ENCODE measurements at places on chromosomes 2 and 18.

GRCh38 chr2:163291790-163292189, 444.0 kb downstream of the FIGN start:
- H3K27me3 ChIP-seq = no peaks in the 10 kb centered on the region
- no peak for ATAC-seq
- no peaks in the 10 kb centered on the region for H3K36me3 ChIP-seq
- H3K4me1 ChIP-seq = no peaks in the 10 kb centered on the region

GRCh38 chr2:203904022-203904421, 32.5 kb upstream of the ICOS start:
- H3K27me3 ChIP-seq = no peaks in the 10 kb centered on the region
- no peak for ATAC-seq
- no peak overlapping the region for H3K4me3 ChIP-seq
- peaks cover 4% of the 10 kb centered on the region for H3K4me1 ChIP-seq

- no peak overlapping the region for H3K4me3 ChIP-seq
- peaks cover 48% of the 10 kb centered on the region for H3K36me3 ChIP-seq
- ATAC-seq = no peak
- H3K27ac ChIP-seq = no peak overlapping the region
- H3K4me1 ChIP-seq = peaks cover 17% of the 10 kb centered on the region
- H3K27me3 ChIP-seq = no peaks in the 10 kb centered on the region
These were observed 65.0 kb downstream of the ROCK2 start for GRCh38 chr2:11279398-11279797.

- H3K4me1 ChIP-seq = no peaks in the 10 kb centered on the region
- no peak overlapping the region for H3K4me3 ChIP-seq
- no peak for ATAC-seq
- no peaks in the 10 kb centered on the region for H3K36me3 ChIP-seq
These were observed 408.6 kb upstream of the FANCL start for GRCh38 chr2:58649756-58650155.

- H3K4me3 ChIP-seq = no peak overlapping the region
- ATAC-seq = no peak
- no peaks in the 10 kb centered on the region for H3K27me3 ChIP-seq
- peaks cover 81% of the 10 kb centered on the region for H3K36me3 ChIP-seq
- no peak overlapping the region for H3K27ac ChIP-seq
These were observed 90.7 kb downstream of the INO80D start for GRCh38 chr2:205995260-205995659.

- no peak overlapping the region for H3K4me3 ChIP-seq
- no peaks in the 10 kb centered on the region for H3K36me3 ChIP-seq
- H3K27ac ChIP-seq = no peak overlapping the region
- H3K27me3 ChIP-seq = no peaks in the 10 kb centered on the region
- no peak for ATAC-seq
These were observed 37.2 kb upstream of the BIN1 start for GRCh38 chr2:127143841-127144782.

- no peak overlapping the region for H3K27ac ChIP-seq
- H3K27me3 ChIP-seq = peaks cover 3% of the 10 kb centered on the region
- H3K36me3 ChIP-seq = no peaks in the 10 kb centered on the region
- no peak overlapping the region for H3K4me3 ChIP-seq
- H3K4me1 ChIP-seq = no peaks in the 10 kb centered on the region
These were observed 50.2 kb downstream of the SMIM21 start for GRCh38 chr18:75377258-75377657.

DNA sequence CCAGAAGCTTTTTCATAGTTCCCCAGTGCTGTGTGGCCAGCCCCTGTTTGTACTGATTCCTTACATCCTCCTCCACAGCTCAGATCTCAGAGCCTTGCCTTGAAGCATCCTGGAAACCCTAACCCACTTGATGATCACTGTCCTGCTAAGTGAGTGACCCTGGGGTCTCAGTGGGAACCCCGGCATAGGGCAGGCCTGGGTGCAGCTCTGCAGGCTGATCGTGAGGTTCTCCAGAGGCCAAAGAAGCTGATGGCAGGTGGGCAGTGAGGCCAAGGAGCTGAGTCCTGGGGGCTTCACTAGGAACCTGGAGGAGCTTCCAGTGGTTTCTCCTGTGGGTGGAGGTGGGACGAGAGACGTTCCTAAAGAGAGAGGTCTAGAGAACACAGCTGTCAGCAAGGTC, 47.4 kb upstream of the BIN1 start:
- no peak for ATAC-seq
- no peak overlapping the region for H3K4me3 ChIP-seq
- peaks cover 6% of the 10 kb centered on the region for H3K27me3 ChIP-seq
- H3K4me1 ChIP-seq = no peaks in the 10 kb centered on the region
- no peak overlapping the region for H3K27ac ChIP-seq

GRCh38 chr2:217162533-217162932, 302.7 kb upstream of the TNP1 start:
- no peak overlapping the region for H3K4me3 ChIP-seq
- H3K4me1 ChIP-seq = no peaks in the 10 kb centered on the region
- ATAC-seq = peak; percentile 18
- H3K27me3 ChIP-seq = peaks cover 20% of the 10 kb centered on the region
- H3K36me3 ChIP-seq = no peaks in the 10 kb centered on the region
- no peak overlapping the region for H3K27ac ChIP-seq

DNA sequence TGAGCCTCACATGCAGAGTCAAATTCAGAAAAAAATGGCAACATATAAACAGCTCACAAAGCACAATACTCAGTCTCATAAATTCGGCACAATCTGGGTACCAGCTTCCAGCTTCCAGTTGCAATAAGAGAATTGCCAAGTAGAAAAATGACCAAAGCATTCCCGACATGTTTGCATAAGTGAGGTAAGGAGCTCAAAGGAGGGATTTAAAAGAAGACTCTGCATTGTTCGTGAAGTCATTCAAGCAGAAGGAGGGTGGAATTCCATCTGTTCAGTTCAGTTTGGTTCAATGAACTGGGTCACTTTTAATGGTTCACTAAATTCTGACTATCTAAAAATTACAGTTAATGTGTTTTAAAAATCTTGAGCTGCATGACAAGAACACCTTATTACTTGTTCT, 106.7 kb upstream of the KLHL14 start:
- H3K4me1 ChIP-seq = no peaks in the 10 kb centered on the region
- H3K4me3 ChIP-seq = no peak overlapping the region
- H3K36me3 ChIP-seq = no peaks in the 10 kb centered on the region
- no peak for ATAC-seq
- H3K27ac ChIP-seq = no peak overlapping the region

- peak overlapping the region; percentile 99 for H3K27ac ChIP-seq
- no peak for ATAC-seq
- H3K4me1 ChIP-seq = peaks cover 24% of the 10 kb centered on the region
- no peaks in the 10 kb centered on the region for H3K27me3 ChIP-seq
These were observed 126.2 kb upstream of the LGALSL start for GRCh38 chr2:64327510-64328414.

- H3K36me3 ChIP-seq = no peaks in the 10 kb centered on the region
- ATAC-seq = no peak
- no peaks in the 10 kb centered on the region for H3K27me3 ChIP-seq
- no peak overlapping the region for H3K27ac ChIP-seq
- H3K4me1 ChIP-seq = no peaks in the 10 kb centered on the region
- no peak overlapping the region for H3K4me3 ChIP-seq
These were observed 44.5 kb downstream of the PDIA6 start for GRCh38 chr2:10768063-10768507.

DNA sequence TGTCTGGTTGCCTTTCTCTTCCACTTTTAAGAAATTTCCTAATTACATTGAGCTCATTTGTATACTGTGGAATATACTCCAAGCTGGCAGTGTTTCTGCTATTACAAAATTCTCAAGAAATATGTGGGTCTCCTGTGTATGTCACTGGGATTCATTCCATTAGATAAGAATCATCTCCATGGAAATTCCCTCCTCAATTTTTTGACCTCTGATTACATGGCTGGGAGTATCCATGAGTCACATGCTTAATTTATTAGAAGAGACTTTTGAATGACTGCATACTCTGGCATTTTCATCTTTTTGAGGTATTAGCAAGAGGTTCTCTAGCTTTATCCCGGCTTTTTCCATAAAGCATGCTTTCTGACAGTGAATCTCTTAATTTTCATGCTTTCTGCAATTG, 665.5 kb upstream of the CNTNAP5 start:
- H3K27me3 ChIP-seq = no peaks in the 10 kb centered on the region
- no peaks in the 10 kb centered on the region for H3K4me1 ChIP-seq
- H3K4me3 ChIP-seq = no peak overlapping the region
- H3K36me3 ChIP-seq = no peaks in the 10 kb centered on the region

- no peaks in the 10 kb centered on the region for H3K4me1 ChIP-seq
- ATAC-seq = no peak
- no peak overlapping the region for H3K4me3 ChIP-seq
- peaks cover 25% of the 10 kb centered on the region for H3K27me3 ChIP-seq
- no peaks in the 10 kb centered on the region for H3K36me3 ChIP-seq
- H3K27ac ChIP-seq = no peak overlapping the region
These were observed 28.8 kb downstream of the ASAP2 start for GRCh38 chr2:9235147-9236044.

GRCh38 chr2:180535289-180535688, 445.1 kb upstream of the UBE2E3 start:
- no peak overlapping the region for H3K27ac ChIP-seq
- no peak overlapping the region for H3K4me3 ChIP-seq
- peaks cover 7% of the 10 kb centered on the region for H3K27me3 ChIP-seq
- no peak for ATAC-seq

DNA sequence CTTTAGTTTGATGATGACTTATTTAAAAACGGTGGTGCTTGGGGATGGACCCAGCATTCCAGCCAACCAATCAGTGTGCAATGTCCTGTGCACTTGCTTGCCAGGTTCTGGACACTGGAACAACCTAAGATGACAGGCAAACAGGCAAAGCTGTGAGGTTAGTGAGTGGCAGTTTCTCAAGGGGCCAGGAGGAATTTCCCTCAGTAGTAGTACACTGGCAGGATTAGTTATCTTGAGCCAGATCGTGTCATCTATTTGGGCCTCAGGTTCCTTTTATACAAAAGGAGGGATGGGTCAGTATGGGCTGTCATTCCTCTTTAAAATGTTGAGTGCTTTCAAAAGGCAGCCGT, 26.6 kb downstream of the MAP4K4 start:
- peak overlapping the region; percentile 46 for H3K4me3 ChIP-seq
- no peak for ATAC-seq
- no peaks in the 10 kb centered on the region for H3K27me3 ChIP-seq
- peaks cover 57% of the 10 kb centered on the region for H3K4me1 ChIP-seq
- peak overlapping the region; percentile 13 for H3K27ac ChIP-seq
- H3K36me3 ChIP-seq = peaks cover 5% of the 10 kb centered on the region

GRCh38 chr18:11379660-11380059, 229.7 kb upstream of the SLC35G4 start:
- H3K27ac ChIP-seq = no peak overlapping the region
- no peaks in the 10 kb centered on the region for H3K4me1 ChIP-seq
- H3K36me3 ChIP-seq = no peaks in the 10 kb centered on the region

- H3K4me3 ChIP-seq = no peak overlapping the region
- no peaks in the 10 kb centered on the region for H3K27me3 ChIP-seq
- no peaks in the 10 kb centered on the region for H3K4me1 ChIP-seq
These were observed 420.3 kb upstream of the FSIP2 start for GRCh38 chr2:185318271-185318724.

GRCh38 chr2:98188351-98189046, 101.5 kb downstream of the VWA3B start:
- no peak overlapping the region for H3K4me3 ChIP-seq
- no peak for ATAC-seq
- H3K27me3 ChIP-seq = peaks cover 3% of the 10 kb centered on the region

DNA sequence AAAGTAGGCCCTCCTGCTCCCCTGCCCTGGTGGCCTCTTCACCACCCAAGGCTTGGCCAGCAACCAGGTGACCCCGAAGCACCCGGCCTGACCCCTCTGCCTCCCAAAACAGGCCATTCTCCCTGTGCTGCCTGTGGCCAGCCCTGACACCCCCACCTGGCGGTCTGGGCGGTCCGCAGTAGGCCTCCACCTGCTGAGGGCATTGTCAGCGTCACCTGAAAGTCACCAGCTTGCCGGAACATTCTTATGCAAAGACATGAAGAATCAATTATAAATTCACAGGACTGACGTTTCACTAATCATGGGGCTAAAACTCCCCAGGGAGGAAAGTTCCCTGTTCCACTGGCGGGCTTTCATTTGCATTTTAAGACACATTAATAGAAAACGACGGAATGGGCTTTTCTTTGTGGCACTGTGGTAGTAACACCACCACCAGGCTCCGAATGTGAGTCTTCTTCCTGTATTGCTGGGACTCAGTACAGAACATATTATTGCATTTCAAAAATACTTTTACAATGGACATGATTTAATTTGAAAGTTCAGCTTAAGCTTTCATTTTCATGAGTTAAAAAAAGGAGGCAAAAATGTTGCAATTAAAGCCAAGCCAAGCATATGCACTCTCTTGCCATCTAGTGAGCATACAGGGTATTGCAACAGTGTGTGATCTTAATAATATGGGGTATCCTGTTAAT, 57.4 kb downstream of the ADI1 start:
- no peaks in the 10 kb centered on the region for H3K27me3 ChIP-seq
- peak overlapping the region; percentile 19 for H3K4me3 ChIP-seq
- no peaks in the 10 kb centered on the region for H3K4me1 ChIP-seq
- H3K36me3 ChIP-seq = peaks cover 32% of the 10 kb centered on the region
- ATAC-seq = no peak

GRCh38 chr2:98598781-98599428, 9.4 kb downstream of the COA5 start:
- H3K4me3 ChIP-seq = no peak overlapping the region
- H3K36me3 ChIP-seq = peaks cover 87% of the 10 kb centered on the region
- peaks cover 7% of the 10 kb centered on the region for H3K4me1 ChIP-seq
- H3K27ac ChIP-seq = peak overlapping the region; percentile 9

GRCh38 chr18:79507076-79507545, 111.4 kb downstream of the NFATC1 start:
- peak overlapping the region; percentile 47 for H3K4me3 ChIP-seq
- peak; percentile 10 for ATAC-seq
- H3K4me1 ChIP-seq = peaks cover 32% of the 10 kb centered on the region
- peaks cover 38% of the 10 kb centered on the region for H3K36me3 ChIP-seq

DNA sequence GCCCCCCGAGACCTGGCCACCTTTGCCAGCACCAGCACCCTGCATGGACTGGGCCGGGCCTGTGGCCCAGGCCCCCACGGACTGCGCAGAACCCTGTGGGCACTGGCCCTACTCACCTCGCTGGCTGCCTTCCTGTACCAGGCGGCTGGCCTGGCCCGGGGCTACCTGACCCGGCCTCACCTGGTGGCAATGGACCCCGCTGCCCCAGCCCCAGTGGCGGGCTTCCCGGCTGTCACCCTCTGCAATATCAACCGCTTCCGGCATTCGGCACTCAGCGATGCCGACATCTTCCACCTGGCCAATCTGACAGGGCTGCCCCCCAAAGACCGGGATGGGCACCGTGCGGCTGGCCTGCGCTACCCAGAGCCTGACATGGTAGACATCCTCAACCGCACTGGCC, 554 bp downstream of the ASIC4 start:
- H3K4me1 ChIP-seq = peaks cover 18% of the 10 kb centered on the region
- peaks cover 71% of the 10 kb centered on the region for H3K27me3 ChIP-seq
- no peak overlapping the region for H3K27ac ChIP-seq
- ATAC-seq = no peak
- no peaks in the 10 kb centered on the region for H3K36me3 ChIP-seq

- peak; percentile 94 for ATAC-seq
- no peaks in the 10 kb centered on the region for H3K27me3 ChIP-seq
- H3K4me3 ChIP-seq = no peak overlapping the region
- no peak overlapping the region for H3K27ac ChIP-seq
- no peaks in the 10 kb centered on the region for H3K4me1 ChIP-seq
- no peaks in the 10 kb centered on the region for H3K36me3 ChIP-seq
These were observed 42.5 kb downstream of the COPS8 start for GRCh38 chr2:237128026-237128703.

GRCh38 chr2:166357068-166357949, 18.4 kb downstream of the SCN9A start:
- H3K36me3 ChIP-seq = no peaks in the 10 kb centered on the region
- no peak overlapping the region for H3K4me3 ChIP-seq
- no peaks in the 10 kb centered on the region for H3K4me1 ChIP-seq
- no peaks in the 10 kb centered on the region for H3K27me3 ChIP-seq
